ENCODE measurements at places on chromosomes 2 and 18. TPM values are rescaled to one million over a fixed set of nuclear protein-coding genes. Genes with fewer than 3 reads are reported as not detected.

Gene RIF1
- 19.7 TPM for total RNA-seq

Gene TUBA3E
- total RNA-seq = 0.19 TPM

Gene BUB1
- 108 TPM for total RNA-seq

Gene GPR45
- 1.0 TPM for total RNA-seq

Gene SIX2
- total RNA-seq = 2.0 TPM

Gene C2orf80
- 79.1 TPM for total RNA-seq

Gene CPLX4
- not detected for total RNA-seq

Measured in motor neuron (in vitro differentiated cells).